ENCODE measurements at places on chromosomes 11 and 22.

DNA sequence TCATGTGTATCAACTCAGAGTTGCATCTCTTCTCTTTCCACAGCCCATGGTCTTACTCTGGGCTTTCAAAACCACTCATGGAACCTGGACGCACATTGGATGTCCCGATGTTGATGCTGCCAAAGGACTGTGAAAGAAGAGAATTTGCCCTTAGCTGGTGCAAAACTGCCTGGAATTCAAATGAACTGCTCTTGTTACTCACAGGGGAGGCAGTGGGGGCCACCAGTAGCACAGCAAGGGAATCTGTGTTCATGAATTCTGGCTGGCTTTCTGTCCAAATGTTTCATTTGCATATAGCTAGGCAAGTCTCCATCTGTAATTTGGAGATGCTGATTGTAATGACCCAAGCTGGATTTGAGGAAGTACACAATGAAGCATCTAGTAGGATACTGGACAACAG lies 24.9 kb downstream of the LMO2 start:
- DNase-seq, result no peak

DNA sequence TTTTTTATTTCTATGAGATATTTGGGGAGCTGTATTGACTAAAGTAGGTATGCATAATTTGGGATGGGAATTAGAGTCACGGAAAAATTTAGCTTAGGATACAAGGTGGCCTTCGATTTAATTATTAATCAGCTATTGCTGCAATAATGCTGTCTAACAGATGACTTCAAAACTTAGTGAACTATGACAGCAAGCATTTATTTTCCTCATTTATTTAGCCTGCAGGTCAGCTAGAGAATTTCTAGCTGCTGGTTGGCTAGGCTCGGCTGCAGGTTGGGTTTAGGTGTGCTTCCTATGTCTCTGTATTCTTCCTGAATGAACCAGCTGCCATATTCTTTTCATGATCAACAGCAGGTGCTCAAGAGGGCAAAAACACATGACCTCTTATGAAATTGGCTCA lies 181.8 kb upstream of the RAG2 start:
- DNase-seq, result no peak

DNA sequence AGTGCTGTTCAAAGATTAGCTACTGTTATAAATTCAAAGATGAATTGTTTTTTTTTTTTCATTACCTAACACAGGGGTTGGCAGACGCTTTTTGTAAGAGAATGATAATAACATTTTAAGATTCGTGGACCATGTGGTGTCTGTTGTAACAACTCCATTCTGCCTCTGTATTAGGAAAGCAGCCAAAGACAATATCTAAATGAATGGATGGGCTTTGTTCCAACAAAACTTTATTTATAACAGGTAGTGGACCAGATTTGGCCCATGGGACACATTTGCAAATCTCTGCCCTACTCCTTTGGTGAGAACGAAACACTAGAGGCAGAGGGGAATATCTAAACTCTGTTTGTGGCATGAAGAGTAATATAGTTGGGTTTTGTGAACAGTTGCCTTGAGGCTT lies 83.6 kb upstream of the BLID start:
- DNase-seq, result no peak

GRCh38 chr11:1948389-1948788 lies 1.3 kb downstream of the MRPL23 start:
- no peak for DNase-seq

DNA sequence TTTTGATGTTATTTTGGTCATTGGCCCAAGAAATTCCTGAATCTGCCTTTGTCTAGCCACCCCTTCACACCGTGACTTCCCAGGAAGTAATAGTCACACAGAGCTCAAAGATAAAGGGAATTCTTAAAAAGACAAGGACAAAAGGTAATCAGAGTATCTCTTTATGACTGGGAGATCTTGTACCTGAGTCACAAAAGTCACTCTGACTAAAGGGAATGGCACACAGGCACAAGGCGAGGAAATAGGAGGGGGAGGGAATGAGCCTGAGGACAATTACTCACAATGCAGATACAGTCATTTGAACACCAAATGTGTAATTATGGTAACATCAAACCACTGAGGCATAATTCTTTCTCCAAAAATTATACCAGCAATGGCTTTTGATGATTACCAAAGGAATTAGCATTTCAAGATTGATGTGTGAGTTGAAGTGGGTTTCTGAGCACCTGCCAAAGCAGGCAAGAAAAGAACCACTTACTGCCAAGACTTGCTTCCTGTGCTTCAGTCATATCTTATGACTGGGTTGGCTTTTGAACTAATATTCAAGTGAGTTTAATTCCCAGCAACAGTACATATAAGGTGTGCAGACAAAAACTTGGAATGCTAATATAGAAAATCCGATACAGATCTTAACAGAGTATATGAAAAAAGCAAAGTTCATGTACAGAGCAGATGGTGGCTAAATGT lies 856.4 kb downstream of the LRRC4C start:
- no peak for DNase-seq

GRCh38 chr22:38262051-38262795 lies 10.6 kb downstream of the TMEM184B start:
- no peak for DNase-seq

DNA sequence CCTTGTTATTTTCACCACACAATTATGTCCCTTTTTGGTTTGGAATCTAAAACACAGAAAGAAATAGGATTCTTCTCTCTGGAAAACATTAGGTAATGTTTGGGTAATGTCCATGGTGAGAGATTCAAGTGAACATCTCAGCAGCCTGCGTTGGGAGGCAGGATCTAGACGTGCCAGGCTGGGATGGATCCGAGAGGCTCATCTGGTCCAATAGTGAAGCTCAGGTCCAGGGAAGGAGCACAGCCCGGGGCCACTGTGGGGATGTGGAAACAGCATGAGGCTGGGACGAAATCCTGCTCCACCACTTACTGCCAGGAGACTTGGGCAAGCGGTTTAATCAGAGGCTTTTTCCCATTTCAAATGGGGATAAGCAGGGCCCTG lies 109.9 kb downstream of the CSNK2A3 start:
- DNase-seq, result no peak

- no peak for DNase-seq
Measured at GRCh38 chr11:19912958-19913892, 200.6 kb downstream of the NAV2 start.

GRCh38 chr22:29093030-29093429 lies 20.2 kb downstream of the KREMEN1 start:
- DNase-seq, result no peak

DNA sequence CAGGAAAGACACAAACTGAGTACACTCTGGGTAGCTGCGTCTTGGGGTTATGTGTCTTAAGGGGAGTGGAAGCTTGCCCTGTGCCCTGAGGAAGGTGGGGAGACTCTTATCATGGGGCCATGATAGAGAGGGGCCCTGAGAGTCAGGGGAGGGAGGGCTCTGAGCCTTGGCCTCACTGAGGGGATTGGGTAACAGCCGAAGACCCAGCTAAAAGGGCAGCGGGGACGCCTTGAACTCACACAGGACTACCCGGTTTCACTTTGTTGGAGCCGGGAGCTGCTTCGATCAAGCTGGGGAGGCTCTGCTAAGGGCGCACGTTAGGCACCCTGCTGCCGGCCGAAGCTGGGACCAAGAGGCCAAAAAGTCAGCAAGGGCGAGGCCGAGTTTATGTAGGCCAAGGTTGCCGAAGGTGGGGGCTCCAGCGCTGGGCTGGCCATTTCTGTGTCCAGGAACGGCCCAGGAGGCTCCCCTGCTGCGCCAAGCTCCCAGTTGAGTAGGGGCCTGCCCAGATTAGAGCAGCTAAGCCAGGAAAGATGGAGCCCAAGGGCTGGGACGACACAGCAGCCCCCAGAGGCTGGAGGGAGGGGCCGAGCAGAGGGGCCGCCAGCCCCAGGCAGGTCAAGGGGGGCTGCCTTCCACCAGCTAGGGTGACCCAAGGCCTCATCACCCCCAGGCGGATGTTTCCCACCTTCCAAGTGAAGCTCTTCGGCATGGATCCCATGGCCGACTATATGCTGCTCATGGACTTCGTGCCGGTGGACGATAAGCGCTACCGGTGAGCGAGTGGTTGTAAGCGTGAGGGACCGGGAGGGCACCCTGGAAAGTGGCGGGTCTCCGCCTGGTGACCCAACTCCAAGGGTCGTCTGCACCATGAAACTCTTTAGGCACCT lies 2.2 kb downstream of the TBX1 start:
- DNase-seq, result no peak

DNA sequence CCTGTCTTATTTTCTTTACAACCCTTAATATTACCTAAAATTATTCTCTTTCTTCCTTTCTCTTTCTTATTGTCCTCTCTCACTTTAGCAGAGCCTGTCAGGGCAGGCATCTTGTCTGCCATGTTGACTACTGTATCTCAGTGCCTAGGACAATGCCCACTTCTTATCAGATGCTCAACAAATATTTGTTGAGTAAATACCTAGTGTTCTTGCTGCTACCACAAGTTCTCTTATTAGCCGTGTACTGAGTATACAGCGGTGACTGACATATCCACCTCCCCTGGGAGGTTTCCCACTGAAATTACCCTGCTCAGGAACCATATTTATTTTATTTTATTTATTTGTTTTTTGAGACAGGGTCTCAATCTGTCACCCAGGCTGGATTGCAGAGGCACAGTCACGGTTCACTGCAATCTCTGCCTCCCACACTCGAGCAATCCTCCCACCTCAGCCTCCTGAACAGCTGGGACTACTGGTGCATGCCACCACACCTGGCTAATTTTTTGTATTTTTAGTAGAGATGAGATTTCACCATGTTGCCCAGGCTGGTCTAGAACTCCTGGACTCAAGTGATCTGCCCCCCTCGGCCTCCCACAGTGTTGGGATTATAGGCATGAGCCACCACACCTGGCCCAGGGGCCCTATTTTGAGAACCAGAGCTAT lies 6.7 kb downstream of the HPX start:
- DNase-seq, result no peak

DNA sequence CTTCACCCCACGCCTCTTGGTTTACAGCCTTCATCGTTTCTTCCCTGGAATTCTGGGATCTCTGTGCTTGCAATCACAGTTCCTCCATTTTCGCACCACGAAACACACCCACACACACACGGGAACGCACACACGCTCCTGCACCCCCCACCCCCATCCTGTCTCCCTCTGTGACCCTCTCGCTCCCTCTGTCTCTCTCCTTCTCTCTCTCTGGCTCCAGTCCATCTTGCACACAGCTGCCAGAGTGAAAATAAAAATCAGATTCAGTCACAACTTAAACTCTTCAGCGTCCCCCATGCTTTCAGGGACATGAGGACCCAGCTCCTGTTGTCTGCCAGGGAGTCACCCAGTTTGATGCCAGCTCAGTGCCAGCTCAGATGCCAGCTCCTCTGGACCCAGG lies 3.0 kb downstream of the GAL start:
- no peak for DNase-seq

DNA sequence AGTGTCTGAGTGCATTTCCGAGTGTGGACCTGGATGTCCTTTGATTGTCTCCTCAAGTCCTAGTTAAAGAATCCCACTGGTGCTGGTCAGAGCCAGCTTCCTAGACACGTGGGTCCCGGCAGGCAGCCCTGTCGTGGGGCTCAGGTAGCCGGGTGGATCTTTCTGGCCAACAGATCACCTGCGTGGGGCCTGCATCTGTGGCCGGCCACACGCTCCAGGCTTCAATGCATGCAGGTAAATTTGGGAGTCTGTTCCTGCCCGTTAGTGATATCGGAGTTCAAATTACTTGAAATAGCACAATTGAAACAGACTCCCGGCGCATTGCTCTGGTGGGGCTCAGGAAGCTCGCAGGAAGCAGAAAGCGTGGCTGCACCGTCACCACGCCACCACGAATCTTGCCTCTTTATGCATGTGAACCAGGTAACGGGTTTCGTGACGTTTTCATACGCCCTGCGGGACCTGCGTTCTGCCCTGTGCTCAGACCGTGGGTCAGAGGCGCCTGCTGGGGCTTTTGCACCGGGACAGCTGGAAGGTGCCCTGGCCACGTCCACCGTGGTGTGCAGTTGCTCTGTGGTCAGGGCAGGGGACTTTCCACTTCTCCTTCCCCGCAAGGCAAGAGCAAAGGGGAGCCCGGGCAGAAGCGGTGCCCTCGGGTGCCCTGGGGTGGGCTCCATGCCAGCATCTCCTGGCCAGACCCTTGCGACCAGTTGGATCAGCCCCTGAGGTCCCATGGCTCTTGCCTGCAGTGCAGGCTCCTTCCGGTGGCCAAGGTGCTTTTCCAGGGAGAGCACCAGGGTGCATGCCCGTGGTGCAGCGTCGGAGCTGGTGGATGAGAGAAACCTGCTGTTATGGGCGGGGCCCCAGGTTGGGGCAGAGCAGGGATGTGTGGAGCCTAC lies 803.5 kb downstream of the BRD1 start:
- no peak for DNase-seq
